ENCODE measurements at places on chromosomes 1 and 21. TPM values are rescaled to one million over a fixed set of nuclear protein-coding genes. Genes with fewer than 3 reads are reported as not detected.

- DNase-seq = no peak
These were observed 17.6 kb downstream of the RABIF start for GRCh38 chr1:202871367-202871766.

Gene ANGPTL7
- not detected for total RNA-seq

Gene GSTM1
- total RNA-seq = not detected

DNA sequence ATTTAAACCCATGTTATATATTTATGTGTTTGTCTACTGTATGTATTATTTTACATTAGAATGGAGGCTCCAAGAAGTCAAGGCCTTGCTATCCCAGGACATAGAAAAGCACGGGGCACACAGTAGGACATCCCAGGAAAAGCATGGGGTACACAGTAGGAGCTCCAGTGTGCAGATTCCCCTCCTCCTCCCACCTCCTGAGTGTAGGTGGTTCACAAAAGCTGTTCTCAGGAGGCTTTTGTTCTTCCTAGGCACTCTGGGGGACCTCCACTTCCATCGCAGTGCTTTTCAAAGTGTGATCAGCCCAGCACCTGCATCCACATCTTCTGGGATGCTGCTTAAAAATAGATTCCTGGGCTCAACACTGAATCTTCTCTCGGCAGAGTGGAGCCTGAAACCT, 30.8 kb upstream of the VTCN1 start:
- DNase-seq = no peak

All from Caki2 (cell line).